ENCODE measurements at places on chromosomes 6 and 20.

- no peak for DNase-seq
Measured at GRCh38 chr20:25037288-25038102, 20.4 kb downstream of the ACSS1 start.

DNA sequence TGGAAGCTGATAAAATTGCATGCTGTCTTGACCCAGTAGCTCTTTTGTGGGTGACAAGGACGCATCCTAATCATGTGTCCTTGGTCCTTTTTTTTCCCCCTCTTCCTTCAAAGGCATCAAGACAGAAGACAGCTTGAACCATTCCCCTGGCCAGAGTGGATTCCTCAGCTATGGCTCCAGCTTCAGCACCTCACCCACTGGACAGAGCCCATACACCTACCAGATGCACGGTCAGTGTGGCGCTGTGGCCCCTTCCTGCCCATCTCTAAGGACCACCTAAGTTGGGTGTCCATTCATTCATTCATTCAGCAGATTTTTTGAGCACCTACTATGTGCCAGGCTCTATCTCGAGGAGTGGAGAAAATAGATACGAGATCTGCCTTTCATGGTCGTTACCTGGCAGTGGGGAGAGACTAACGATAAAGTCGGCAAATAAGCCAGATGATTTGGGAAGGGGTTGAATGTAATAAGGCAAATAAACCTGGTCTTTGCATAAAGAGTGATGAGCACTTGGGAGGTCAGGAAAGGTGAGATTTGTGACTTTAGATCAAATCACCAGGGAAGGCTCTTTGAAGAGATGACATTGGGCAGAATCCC is 121.5 kb downstream of the EYA2 start:
- DNase-seq: no peak

DNA sequence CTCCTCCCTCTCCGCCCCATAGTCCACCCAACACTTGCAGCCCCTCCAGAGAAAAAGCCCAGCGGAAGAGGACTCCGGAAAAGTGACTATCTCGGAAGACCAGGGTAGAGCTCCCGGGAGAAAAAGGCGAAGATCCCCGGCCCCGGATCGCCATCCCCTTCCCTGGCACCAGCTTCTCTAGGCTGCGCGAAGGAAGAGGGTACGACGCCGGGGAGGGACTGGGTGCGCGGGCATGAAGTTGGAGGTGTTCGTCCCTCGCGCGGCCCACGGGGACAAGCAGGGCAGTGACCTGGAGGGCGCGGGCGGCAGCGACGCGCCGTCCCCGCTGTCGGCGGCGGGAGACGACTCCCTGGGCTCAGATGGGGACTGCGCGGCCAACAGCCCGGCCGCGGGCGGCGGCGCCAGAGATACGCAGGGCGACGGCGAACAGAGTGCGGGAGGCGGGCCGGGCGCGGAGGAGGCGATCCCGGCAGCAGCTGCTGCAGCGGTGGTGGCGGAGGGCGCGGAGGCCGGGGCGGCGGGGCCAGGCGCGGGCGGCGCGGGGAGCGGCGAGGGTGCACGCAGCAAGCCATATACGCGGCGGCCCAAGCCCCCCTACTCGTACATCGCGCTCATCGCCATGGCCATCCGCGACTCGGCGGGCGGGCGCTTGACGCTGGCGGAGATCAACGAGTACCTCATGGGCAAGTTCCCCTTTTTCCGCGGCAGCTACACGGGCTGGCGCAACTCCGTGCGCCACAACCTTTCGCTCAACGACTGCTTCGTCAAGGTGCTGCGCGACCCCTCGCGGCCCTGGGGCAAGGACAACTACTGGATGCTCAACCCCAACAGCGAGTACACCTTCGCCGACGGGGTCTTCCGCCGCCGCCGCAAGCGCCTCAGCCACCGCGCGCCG is 822 bp downstream of the FOXQ1 start:
- DNase-seq: no peak

DNA sequence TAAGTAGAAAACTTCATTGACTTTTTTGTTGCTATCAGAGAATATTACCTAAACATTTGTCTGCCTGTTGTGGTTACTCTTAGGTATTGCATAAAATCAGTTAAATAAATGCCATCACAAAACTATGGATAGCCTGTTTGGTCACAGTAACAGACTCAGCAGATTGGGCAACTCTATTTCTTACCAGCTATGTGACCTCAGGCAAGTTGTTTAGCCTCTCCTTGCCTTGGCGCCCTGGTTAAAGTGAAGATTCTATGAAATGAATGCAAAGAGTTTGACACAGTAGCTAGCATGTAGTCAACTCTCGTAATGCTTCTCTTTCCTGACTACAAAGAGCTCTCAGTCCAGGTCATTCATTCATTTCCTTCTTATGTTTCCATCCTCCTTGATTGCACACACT is 82.5 kb upstream of the ID4 start:
- peak; percentile 38 for DNase-seq

- no peak for DNase-seq
Measured at GRCh38 chr6:79941489-79942151, 5.7 kb downstream of the ELOVL4 start.

DNA sequence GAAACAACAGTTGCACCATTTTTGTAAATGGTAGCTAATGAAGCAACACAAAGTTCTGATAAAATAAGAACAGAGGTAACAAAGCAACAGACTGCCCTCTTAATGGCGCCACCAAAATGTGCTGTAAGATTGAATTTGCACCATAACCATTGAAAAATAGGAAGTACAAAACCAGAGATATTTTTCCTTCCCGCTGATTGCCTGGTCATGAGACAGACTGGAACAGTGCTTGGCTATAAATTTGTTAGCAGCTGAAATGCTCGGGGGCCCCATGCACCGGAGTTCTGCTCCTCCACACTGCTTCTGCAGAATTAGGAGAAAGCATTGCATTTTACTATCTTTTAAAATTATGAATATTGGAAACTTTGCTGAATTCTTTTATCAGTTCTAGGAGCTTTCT is 164.4 kb upstream of the QKI start:
- DNase-seq: no peak

DNA sequence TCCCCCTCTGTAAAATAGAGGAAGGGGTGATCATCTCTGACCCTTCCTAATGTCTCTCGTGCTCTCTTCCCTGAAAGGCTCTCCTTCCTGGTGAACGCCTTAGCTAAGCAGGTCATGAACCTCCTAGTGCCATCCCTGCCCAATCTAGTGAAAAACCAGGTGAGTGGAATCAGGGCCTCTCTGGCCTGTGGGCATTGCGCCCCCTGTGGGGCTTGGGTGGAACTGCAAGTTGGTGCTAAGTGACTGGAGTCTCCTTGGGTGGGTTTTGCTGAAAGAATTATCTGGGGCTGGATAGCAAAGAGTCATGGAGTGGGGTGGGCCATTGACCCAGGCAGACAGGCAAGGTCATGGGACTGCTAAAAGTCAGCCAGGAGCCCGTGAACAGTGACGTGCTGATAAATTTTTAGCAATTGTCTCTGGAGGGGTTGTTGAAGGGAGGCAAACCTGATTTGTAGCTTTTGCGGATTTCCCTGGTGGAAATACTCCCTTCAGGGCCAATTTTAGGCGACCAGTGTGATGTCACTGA is 8.9 kb downstream of the BPIFB1 start:
- DNase-seq: peak; percentile 57

DNA sequence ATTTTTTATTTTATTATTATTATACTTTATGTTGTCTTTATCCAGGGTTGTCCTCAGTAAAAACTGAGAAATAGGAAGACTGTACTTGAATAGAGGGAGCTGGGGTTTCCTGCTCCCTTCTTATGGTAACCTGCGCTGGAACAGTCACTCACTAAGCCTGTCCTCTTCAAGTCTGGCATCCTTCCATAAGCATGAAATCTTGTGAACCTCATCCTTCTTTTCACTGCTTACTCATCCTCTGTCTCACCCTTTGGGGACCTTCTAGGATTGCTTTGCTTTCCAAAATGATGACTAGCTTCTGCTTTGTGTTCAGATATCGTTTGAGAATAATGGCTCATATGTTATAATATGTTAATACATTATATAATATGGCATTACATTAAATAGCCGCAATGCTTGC is 90.6 kb downstream of the C6orf118 start:
- no peak for DNase-seq

- peak; percentile 84 for DNase-seq
Measured at GRCh38 chr6:114707081-114707620, 364.3 kb upstream of the HS3ST5 start.

GRCh38 chr6:127090051-127090450 is 28.4 kb upstream of the RSPO3 start:
- DNase-seq: no peak

DNA sequence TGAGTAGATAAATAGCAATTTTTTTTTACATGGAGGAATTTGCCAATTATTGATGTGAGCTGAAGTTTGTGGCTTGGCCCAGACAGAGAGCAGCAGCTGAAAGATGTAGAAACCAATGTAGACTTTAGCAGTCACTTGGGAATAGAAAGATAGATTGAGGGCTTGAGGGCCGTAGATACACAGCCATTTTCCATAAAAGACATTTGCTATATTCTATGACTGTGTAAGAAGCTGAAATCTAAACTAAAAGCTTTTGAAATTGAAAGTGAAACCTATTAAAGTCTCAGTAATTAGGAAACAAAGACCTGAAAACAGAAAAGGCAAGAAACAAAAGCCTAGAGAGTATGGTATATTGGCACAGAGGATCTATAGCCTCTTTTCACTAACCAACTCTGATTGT is 332.7 kb downstream of the CENPW start:
- DNase-seq: no peak

DNA sequence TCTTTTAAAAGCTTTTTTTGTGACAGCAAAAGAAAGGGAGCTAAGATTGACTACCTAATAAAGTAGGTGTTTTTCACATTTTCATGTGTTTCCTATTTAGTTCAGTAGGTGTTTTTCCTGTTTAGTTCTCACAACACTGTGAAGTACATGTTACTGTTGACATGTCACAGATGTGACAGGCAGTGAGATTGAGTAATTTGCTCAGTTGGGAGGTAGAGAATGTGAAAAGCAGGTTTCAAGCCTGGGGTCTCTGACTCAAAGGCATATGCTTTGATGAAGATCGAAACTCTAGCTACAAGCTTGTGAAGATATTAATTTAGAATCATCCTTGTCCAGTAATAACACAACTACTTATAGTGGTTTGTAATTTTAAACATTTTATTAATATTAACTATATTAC is 43.1 kb downstream of the SLX4IP start:
- DNase-seq: no peak

DNA sequence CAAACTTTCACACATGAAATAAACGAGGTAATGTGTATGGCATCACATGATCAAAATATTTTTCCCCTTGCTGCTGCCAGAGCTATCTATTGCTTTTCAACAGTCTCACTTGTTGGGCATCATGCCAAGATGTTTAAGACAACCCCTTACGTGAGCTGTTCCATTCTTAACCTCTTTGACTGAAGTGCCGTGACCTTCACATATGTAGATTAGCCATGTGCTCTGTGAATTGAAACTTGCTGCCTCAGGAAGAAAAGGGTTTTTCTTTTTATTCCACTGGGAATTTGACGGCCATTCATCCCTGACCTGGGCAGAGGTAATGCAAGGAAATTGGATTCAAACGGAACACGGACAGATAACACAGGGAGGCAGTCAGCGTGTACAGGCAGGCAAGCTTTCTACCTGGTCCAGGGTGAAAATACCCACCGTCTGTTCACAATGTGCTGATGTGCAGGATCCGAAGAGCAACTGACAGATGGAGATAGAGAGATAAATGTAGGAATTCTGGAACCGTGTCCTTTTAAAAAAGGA is 14.2 kb downstream of the ARID1B start:
- peak; percentile 99 for DNase-seq

DNA sequence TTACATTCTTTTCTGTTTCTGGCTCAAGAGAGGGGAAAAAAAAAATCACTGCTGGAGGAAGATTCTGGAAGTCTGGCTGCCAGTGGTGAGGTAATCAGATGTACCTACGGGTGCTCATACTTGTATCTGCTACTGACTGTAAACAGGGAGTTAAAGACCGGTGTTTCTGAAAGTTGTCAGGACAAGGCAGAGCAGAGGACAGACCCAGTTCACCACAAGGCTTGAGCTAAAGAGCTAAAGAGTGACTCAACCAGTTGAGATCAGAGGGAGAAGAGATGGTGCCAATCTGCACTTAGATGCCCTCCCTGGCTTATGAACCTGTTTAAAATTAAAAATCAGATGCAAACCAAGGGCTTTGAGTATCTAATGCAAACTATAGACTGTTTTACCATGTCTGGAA is 55.4 kb downstream of the CEP162 start:
- DNase-seq: no peak

GRCh38 chr6:117397536-117398227 is 28.1 kb downstream of the ROS1 start:
- DNase-seq: no peak

- peak; percentile 73 for DNase-seq
Measured at GRCh38 chr6:101401792-101402621, 8.5 kb downstream of the GRIK2 start.

DNA sequence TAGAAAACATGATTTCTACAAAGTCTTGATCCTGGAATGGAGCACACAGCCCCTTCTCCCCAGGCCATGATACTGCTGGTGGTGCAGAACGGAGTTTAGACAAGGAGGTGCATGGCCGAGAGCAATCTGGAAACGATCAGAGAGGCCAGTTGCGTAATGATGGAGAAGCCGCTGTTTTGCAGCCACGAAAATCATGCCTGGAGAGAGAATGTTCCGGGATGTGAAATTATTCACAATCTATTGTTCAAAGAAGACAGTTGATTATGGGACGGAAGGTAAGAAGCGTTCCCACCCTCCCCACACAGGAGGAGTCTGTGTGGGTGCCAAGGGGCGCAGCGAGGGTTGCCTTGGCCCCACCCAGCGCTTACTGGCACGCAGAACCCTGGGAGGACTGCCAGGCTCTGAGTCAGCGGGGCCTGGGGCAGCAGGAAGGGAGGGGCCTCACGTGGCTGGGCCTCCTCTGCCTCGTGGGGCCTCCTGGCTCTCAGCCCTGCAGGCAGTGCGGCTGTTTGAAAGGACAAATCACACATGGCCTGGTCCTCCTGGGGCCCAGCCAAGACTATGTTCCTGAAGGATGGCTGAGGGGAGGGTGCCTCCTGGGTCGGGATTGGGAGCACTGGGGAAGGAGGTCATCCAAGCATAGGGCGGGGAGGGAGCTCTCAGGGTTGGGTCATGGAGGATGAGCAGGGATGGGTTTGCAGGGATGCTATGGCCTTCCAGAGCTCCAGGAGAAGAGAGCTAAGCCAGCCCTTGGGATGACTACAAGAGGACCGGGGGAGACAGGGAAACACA is 8.7 kb upstream of the AP5S1 start:
- peak; percentile 96 for DNase-seq

DNA sequence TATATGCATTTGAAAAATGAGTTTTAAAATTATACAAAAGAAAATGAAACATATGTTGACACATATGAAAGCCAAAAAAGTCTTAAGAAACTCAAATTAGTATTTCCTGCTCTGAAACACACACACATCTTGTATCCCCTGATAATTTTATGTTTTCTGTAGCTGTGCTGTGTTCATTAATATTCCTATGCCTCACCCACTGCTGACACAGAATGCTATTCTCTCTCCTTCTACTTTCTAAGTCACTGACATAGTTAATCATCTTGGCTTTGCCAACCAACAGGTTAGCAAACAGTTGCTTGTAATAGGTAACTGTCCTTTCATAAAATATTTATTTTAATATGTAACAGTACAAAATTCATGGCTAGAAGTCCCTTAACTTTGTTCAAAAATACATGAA is 140.7 kb downstream of the DST start:
- no peak for DNase-seq
